ENCODE measurements at places on chromosomes 5 and 9. TPM values are rescaled to one million over a fixed set of nuclear protein-coding genes. Genes with fewer than 3 reads are reported as not detected.

Gene PFN3
- total RNA-seq = not detected

Gene BSPRY
- 15.3 TPM for total RNA-seq

Gene FBLL1
- not detected for total RNA-seq

Gene BAAT
- 0.05 TPM for total RNA-seq

Gene AJM1
- 2.0 TPM for total RNA-seq

Gene PCDHA8
- total RNA-seq = not detected

Gene MED7
- 6.2 TPM for total RNA-seq

Gene STK10
- 12.1 TPM for total RNA-seq

Gene CCL28
- 1.2 TPM for total RNA-seq

Gene MTX3
- 12.0 TPM for total RNA-seq

Gene FXN
- total RNA-seq = 13.9 TPM
